PC-3 (cell line): ENCODE measurements at places on chromosomes 13 and 19. TPM values are rescaled to one million over a fixed set of nuclear protein-coding genes. Genes with fewer than 3 reads are reported as not detected.

The ERICH4 gene
- not detected in 2 replicates for total RNA-seq

The SLAIN1 gene
- 5.0 and 12.7 TPM in 2 replicates for total RNA-seq

The SULT2A1 gene
- not detected in 2 replicates for total RNA-seq

The COL5A3 gene
- total RNA-seq, result 0.11 and 0.12 TPM in 2 replicates

The ASF1B gene
- total RNA-seq, result 71.2 and 84.7 TPM in 2 replicates

The DKKL1 gene
- 2.4 and 4.2 TPM in 2 replicates for total RNA-seq

The SIGLEC12 gene
- total RNA-seq, result not detected in 2 replicates

The CEACAM16 gene
- total RNA-seq, result not detected in 2 replicates

GRCh38 chr13:89455741-89456140 is 1784.6 kb downstream of the SLITRK5 start:
- DNase-seq, result peak; percentile 60

GRCh38 chr13:32491028-32491427 is 47.6 kb downstream of the N4BP2L2 start:
- no peak for DNase-seq

GRCh38 chr13:51881296-51881695 is 19.5 kb downstream of the CCDC70 start:
- no peak for DNase-seq

GRCh38 chr13:91133941-91134802 is 213.3 kb upstream of the MIR17HG start:
- peak; percentile 61 for DNase-seq

- no peak for DNase-seq
Observed at GRCh38 chr19:51136851-51137551, 5.1 kb upstream of the SIGLEC7 start.

DNA sequence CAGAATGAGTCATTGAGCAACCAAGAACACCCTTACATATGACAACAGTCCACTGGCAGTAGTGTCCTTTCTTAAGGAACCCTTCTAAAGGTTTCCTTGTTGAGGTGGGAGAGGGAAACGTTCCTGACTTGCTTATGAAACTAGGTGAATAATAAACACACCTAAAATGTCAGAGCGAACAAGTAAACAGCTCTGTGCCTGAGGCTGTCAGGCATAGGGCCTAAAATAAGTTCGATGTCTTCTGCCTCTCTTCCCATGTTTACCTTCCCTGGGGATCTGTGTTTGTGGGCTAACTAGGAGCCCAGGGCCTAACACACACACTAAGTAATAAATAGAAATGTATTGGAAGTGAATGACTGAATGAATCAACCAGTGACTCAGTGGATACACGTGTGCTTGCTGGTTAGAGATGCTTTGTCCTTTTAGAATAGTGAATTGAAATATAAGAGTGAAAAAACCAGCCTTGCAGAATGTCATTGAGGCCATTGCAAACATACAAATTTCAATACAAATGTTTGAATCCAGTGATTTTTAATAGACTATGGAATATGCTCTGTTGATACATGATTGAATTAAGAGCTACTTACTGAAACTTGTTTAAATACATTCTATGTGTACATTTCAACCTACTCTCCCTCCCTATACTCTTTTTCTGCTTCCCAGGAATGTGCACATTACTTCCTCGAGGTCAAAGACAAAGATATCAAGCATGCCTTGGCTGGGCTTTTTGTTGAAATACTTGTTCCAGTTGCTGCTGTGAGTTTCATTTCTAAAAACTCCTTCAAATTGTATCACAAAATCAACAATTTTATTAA is 102.9 kb downstream of the FRY start:
- peak; percentile 52 for DNase-seq

- no peak for DNase-seq
Observed at GRCh38 chr19:1290196-1290702, 4.6 kb downstream of the EFNA2 start.

DNA sequence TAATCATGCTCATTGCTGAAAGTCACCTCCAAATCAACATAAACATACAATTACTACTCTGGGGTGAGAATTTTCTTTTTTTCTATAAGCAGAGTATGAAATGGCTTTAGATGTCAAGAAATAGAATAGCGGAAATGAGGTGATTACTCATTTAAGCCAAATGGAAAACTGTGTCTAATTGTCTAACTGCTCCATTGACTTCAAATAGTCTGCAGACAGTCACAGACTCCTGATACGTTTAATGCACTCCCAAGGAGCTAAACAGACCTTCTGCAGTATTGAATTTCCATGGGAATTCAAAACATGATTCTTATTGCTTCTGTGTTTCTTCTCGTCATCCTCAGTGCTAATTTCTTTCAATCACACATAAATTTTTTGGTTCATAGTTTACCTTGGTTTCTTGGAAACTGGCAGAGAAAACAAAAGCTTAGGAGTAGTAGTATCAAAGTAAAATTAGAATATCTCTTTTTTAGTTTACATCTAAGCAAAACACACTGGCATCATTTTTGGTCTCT is 865.2 kb upstream of the SLC10A2 start:
- no peak for DNase-seq

DNA sequence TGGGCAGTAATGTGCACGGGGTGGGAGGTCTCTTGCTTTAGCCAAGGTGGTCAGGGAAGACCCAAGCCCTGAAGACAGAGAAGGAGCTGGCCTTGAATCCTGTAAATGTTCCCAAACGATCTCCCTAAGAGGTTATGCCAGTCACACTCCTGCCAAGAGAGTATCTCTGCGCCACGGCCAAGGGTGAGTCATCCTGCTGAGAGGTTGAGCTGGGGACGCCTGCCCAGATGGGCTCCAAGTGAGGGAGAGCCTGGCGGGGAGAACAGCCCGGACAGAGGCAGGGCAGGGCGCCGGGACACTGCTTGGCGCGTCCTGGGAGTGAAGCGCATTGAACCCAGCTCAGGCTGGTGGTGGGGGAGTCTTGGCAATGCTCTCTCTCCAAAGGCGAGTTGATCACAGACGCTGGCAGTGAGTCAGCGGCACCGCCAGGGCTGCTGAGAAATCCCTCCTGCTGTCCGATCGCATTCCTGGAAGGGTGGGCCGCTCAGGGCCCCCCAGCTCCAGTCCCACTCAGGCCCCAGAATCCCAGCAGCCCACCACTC is 16.4 kb downstream of the SULT2B1 start:
- DNase-seq, result peak; percentile 83

DNA sequence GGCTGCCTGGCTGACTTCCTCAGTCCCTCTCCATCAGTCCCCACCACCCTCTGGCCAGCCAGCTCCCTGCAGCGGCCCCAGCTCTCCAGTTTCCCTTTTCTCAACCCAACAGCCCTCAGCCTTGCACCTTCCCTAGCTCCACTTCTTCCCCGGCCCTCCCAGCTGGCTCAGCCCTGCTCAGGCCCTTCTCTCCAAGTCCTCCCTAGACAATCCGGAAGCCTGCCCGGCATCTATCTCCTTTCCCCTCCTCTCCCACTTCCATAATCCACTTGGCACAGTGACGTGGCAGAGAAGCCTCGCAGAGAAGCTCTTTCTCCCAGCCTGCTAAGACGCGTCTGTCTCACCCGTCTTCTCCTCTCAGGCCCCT is 1.1 kb downstream of the UBXN6 start:
- peak; percentile 34 for DNase-seq

DNA sequence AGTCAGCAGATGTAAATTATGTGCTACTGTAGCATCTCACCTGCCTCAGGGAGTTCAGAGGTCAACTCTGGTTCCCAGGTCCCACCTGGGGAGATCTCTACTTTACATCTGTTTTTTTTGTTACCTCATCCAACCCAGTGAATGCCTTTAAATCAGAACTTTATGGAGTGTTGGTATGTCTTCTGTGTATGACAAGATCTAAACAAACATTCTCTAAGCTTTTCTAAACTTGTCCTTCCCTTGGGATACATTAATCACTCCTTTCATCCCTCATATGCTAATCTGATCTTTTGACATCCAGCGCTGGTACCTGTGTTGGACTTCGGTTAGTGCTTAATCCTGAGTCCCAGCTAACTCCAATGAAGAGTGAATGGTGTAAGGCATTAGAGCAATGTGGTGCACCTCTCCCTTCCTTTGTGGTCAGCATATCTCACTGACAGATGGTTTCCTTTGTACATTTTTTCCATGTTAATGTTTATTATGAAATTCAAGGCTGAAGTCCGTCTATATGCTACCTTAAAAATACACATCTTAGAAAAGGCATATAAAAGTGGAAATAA is 213.4 kb downstream of the ABCC4 start:
- DNase-seq, result peak; percentile 69

- no peak for DNase-seq
Observed at GRCh38 chr19:35729021-35729420, 11.2 kb downstream of the KMT2B start.

DNA sequence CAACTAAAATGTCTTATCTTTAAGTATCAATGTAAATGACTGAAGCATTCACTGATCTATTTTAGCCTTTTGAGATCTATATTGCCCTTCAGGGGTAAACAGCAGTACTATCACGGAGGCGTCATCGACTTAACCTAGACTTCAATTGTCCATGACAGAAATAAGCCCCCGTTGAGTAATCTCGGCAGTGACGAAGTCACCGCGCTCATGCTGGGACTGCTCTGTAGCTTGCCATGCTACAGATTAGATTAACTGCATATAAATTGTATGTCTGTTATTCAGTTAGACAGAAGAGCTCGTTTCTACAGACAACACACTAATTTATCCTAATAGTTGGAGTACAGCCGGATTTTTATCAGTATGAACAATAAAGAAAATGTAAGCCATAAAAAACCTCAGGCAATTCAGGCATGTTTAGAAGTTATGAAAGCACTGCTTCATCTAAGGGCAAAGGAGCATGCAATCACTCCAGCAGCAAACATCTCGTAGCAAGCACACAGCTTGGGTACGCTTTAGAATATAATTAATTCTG is 56.6 kb downstream of the TUBGCP3 start:
- no peak for DNase-seq

DNA sequence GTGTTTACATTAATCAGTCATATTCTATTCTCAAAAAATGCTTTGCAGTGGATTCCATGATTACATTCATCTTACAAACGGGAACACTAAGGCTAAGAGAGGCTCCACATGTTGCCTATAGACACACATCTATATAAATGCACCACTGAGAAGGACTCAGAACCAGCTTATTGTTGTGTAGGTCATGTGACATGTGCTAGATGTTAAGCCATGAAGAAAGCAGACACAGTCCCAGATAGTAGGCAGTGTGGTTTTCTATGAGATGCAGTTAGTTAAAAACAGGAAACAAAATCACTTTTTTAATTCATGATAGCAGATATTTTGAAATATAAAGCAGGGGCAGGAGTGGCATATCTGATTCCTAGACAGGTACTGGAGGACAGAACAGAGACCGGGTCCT is 10.7 kb downstream of the SIGLEC6 start:
- DNase-seq, result no peak

DNA sequence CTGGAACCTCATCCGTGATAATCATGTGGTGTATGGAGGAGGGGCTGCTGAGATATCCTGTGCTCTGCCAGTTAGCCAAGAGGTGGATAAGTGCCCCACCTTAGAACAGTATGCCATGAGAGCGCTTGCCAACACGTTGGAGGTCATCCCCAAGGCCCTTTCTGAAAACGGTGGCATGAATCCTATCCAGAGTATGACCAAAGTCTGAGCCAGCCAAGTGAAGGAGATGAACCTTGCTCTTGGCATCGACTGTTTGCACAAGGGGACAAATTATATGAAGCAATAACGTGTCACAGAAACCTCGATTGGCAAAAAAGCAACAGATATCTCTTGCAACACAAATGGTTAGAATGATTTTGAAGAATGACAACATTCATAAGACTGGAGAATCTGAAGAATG is 251.2 kb upstream of the OBI1 start:
- DNase-seq, result no peak

- peak; percentile 63 for DNase-seq
Observed at GRCh38 chr13:29713839-29714238, 118.4 kb upstream of the SLC7A1 start.

DNA sequence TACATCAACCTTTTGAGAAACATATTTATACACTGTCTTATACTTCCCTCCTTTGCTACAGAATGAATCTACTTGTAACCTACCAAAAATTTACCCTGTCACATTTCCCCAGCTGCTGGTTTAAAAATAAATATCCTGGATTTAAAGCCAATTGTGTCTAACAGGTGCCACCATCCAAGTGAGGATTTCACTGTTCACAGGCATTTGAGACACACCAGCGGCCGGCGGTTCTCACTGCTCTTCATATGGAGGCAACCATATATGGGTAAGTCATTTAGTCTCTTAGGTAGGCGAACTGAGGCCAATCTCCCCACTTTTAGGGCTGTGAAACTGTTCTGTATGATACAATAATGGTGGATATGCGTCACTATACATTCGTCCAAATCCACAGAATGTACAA is 26.2 kb downstream of the SLC25A30 start:
- DNase-seq, result no peak

- DNase-seq, result no peak
Observed at GRCh38 chr13:28257305-28257704, 119.0 kb downstream of the PAN3 start.

DNA sequence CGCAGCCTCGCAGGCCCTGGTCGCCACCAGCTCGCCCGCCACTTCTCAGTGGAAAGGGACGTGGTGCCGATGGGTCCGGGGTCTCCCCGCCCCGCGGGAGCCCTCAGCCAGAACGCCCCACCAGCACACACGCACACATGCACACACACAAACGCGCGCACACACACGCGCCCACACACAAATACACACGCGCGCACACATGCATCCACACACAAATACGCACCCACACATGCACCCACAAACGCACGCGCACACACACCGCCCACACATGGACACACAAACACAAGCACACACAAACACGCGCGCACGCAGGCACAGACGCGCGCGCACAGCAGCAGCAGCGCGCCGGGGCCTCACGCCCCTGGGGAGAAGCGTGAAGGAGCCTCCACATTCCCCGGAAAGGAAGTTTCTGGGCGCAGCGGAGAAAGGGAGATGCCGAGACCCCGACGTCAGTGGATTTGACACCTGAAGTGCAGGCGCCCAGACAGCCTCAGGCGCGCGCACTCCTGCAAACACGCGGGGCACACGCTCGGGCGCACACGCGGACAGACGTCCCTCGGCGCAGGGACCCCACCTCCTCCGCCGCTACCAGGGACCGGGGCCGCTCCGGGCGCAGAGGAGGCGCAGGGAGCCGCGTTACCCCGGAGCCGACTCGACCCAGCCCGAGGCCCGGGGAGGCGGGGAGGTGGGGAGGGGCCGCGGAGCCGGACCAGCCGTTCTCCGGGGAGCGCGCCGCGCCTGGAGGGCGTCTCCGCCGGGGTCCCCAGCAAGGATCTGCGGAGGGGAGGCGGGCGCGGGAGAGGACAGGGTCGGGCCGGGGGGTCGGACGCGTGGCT is 622 bp downstream of the RASA3 start:
- DNase-seq, result no peak

DNA sequence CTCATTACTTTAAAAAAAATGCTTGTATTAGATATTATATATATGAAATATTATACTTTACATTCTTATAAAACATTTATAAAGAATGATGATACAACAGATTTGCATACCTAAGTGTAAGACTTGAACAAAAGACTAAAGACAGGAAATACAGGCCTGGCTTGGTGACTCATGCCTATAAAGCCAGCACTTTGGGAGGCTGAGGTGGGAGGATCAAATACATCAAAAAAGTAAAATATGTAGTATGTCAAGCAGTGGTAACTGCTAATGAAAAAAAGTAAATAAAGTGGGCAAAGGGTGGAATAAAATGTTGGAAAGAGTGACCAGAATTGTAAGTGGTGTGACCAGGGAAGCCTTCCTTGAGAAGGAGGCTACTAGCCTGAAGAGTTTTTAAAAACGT is 133.7 kb downstream of the GGACT start:
- DNase-seq, result peak; percentile 77
